ENCODE measurements at places on chromosomes 3 and 15.

GRCh38 chr3:151133917-151134450 lies 48.5 kb downstream of the MED12L start:
- DNase-seq: no peak

GRCh38 chr15:58355382-58355971 lies 76.3 kb upstream of the LIPC start:
- no peak for DNase-seq

- no peak for DNase-seq
These were observed 792 bp downstream of the TPRA1 start for GRCh38 chr3:127589600-127590281.

DNA sequence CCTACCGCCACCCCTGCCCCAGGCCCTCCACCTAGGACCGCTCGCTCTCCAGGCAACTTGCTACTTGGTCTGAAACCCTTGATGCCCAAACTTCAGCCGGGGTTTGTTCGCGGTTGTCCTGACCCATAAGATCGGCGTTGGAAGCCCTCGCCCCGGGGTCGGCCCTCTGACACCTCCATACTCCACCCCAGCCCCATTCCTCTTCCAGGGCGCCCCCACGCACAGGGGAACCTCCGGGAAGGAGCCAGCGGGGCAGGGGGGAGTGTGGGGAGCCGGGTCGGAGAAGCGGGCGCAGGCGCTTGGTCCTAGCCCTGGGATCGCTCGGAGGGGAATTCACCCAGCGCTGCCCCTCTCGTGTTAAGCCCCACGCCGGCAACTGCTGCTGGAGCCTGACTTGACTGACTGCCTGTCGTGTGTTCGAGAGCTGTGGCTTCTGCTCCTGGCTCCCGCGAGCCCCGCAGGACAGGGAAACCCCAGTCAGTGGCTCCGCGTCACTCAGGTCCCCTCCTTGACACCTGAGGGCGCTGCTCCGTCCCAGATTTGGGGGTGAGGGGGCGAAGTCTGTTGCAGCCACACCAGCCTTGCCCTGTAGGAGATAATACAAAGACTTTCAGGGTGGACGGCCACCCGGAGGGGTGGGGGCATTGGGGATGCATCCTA lies 675 bp downstream of the RYR3 start:
- no peak for DNase-seq
